ENCODE measurements at places on chromosomes 11 and 22. TPM values are rescaled to one million over a fixed set of nuclear protein-coding genes. Genes with fewer than 3 reads are reported as not detected.

Gene NAALADL1
- 0.35 TPM for total RNA-seq

GRCh38 chr11:69594481-69594880 is 46.5 kb upstream of the CCND1 start:
- no peak for DNase-seq

GRCh38 chr22:50001388-50002231 is 11.0 kb downstream of the IL17REL start:
- DNase-seq: no peak

GRCh38 chr11:59173080-59173963 is 1.4 kb downstream of the DTX4 start:
- peak; percentile 44 for DNase-seq

DNA sequence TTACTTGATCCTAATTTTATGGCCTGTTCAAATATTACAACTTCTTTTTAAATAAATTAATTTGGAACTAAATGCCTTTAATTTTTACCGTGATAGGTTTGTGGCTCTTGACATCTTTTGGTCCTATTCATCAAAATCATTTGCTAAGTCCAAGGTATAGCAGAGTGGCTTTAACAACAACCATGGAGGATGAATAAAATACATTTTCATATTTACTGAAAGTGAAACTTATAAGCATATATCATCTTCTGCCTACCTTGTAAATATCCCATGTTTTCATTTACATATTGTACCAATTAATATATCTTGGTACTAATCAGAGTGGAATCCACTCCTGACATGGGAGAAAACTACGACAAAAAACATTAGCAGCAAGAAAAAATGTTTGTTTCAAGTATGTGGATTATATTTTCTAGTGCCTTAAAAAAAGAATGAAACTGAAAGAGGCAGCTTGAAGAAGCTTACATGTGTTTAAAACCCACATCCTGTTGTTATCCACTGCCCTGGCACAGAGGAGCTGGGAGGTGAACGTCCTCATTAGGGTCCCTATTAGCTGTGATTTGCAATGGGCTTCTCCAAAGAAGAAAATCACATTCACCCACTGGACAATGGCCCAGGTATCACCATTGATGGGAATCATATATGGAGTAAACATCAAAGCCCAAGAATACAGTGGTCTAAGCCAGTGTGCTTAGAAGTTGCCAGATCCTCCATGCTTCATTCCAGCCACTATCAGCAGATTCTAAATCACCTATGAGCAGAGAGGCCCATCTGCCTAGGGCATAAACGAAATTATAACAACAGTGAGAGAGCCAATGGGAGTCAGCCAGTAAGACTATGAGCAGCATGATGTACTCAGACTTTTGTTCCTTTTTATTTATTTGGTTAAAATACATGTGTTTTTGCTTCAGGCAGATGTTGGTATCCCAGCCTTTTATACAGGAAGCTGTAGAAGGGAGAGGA is 84.7 kb downstream of the MAML2 start:
- no peak for DNase-seq

DNA sequence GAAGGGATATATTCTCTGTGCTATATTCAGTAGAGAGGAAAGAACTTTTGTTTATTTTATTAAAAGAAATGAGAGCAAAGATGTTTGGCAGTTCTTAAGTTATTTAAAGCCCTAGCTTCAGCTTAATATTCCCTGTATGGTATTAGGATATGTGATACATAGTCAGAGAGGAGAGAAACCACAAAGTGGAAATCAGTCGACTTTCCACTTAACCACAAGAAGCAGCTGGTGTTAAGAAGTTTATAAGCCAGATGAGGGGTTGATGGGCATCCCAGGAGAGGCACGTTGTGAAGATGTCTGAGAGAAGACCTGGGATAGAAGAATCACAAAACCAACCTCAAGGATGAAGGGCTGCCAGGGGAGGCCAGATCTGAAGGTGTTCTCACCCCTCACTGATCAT is 23.3 kb upstream of the PHF21B start:
- no peak for DNase-seq

Gene NXPE1
- total RNA-seq: not detected

Gene HEPN1
- total RNA-seq: not detected

- no peak for DNase-seq
Observed at GRCh38 chr22:25760848-25761595, 19.0 kb downstream of the MYO18B start.

DNA sequence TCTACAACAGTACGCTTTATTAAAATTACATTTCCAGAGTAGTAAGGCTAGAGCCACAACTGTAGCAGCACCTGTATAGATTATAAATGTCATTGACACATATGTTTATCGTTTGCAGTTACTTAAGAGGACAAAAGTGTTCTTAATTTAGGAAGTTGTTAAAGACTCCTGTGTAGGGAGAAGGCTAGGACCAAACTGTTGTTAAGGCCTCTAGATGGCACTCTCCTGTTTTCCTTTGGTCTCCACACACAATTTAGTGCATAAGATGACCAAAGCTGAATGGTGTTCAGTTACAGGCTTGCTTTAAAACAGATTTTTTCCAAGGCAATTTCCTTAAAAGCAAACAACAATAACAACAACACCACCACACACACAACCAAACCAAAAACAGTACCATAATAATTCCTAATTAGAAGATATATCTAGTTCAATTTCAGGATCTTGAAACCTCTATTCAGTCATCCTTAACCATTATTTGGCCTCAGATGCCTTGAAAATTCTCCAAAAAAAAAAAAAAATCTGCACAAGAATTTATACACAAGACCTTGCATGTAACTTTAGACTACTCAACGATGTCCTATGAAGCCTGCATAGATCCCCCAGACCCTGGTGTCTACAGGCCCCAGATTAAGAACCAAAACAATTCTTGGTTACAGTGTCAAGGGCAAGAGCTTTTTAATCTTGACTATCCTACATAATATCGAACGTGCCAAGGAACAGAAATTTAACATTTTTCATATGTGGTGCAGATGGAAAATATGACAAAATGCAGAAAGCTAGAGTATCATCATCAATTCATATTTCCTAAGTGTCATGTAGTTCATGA is 42.6 kb upstream of the APOA1 start:
- DNase-seq: no peak

Gene PYGM
- 1.2 TPM for total RNA-seq

DNA sequence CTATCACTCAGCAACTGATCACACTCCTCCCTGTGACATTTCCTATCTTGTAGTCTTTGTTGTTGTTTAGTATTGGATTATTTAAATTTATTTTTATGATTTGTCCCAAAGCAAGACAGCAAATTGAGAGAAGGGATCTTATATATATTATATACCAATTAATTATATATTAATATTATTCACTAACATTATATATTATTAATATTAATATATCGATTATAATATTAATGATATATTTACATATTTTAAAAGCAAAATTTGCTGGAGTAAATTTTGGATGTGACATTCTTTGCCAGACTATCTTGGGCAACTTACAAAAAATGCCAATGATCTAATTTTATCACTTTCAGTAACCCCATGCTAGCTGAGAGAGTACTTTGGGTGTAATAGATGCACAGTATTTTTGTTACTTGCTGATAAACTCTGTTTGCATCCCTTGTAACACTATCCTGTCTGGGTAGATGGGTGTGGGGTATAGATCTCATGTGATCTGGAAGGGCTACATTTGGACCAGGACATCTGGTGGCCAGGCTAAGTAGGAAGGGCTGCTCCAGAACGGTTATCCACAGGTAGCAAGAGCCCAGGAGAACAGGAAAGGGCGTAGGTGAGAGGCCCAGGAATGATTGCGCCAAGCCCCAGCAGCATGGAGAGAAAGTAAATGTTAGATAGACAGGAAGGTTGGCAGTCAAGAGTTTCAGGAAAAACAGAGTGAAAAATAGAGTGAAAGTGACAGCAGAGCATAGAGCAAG is 608.6 kb upstream of the KIRREL3 start:
- DNase-seq: no peak

Gene FAT3
- total RNA-seq: 39.2 TPM

Gene P2RY2
- 0.27 TPM for total RNA-seq

DNA sequence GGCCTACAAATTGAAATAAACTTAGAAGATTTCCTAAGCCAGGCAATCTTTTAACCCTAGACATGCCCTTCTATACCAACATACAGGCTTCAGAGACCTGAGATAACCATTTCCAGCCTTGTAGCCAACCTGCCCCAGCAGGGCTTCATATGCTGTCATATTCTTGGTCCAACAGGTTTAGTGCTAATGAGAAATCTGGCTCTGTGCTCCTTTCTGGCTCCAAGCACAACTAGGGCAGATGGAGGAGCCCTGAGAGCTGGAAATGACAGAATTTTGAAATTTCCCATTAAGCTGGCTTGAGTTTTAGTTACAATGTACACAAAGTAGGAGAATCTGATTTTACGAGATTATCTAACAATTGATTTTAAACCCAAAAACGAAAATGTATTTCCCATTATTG is 323.0 kb upstream of the CCDC90B start:
- no peak for DNase-seq

GRCh38 chr22:45376703-45377102 is 36.7 kb downstream of the SMC1B start:
- DNase-seq: no peak

GRCh38 chr11:86891036-86891435 is 64.2 kb downstream of the FZD4 start:
- no peak for DNase-seq

- DNase-seq: peak; percentile 26
Observed at GRCh38 chr11:62602141-62603071, 741 bp upstream of the MTA2 start.

DNA sequence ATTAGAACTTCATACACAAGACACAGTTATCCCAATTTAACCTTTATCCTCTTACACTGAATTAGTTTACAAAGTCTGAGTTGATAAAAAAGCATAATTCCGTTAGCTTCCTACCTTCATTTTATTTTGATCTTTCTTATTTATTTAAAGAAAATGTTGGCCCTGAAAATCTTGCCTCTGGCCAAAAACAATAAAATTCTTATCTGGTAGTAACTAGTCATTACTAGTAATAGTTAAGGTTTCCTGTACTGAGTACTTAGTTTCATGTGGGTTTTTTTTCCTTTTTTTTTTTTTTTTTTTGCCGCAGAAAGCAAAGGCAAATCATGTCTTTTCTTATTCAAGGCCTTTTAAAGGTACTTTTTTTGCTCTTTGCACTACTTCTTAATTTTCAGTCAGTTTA is 120.6 kb downstream of the PAX6 start:
- no peak for DNase-seq

DNA sequence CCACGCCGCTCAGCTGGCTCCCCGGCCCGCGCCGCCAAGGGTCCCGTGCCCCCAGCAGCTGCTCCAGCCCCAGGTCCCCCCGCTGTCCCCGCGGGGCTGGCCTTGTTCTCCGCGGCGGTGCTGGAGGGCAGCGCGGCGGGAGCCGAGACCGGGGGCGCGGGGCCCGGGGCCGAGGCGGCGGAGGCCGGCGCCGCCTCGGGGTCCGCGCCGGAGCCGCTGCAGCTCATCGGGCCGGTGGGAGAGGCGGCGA is 128 bp downstream of the TAF10 start:
- DNase-seq: no peak

DNA sequence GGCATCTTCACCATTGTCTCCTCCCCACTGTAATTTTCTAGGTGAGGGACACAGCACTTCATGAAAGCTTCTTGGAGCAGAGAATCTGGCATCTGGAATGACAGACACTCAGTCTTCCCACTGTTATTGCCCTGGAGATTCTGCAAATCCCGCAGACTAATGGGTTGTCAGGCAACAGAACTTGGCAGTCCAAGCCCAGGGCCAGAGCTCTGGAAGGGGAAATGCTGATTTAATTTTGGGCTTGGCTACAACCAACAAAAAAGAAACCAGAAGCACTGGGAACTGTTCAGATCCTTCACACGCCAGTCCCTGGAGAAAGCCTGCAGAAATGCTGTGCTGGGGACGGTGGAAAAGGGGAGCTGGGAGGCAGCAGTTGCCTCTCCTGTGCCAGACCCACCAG is 71.5 kb upstream of the BID start:
- no peak for DNase-seq

DNA sequence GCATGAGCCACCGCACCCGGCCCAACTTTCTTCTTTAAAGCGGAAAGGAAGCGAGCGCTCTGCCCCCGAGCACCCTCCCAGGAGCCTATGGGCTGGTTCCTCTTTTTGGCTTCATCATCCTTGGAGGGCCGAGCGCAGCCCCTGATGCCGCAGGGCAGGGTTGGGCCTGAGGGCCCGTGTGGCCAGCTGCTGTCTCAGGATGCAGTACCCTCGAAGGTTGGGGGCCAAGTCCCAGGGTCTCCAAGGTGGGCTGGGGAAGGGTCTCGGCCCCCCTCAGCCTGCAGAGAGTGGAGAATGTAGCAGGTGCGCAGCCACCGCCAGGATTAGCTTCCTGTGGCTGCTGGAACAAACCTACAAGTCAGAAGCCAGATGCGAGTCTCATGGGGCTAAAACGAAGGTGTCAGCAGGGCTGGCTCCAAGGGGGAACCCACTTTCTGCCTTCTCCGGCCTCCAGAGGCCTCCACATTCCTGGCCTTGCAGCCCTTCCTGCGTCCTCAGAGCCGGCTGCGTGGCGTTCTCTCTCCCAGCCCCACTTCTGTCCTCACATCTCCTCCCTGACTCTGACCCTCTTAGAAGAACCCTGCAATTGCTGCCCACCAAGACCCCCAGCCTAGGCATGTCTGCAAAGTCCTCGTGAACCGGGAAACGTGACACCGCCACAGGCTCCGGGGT is 2.9 kb downstream of the PANX2 start:
- DNase-seq: no peak

- no peak for DNase-seq
Observed at GRCh38 chr11:66080055-66080817, 10.2 kb downstream of the PACS1 start.

- no peak for DNase-seq
Observed at GRCh38 chr11:19107125-19107524, 9.8 kb upstream of the ZDHHC13 start.

Gene SLC22A8
- not detected for total RNA-seq

Gene SOX10
- total RNA-seq: 279 TPM

Measured in neural crest cell (in vitro differentiated cells).